ENCODE measurements at places on chromosomes 6 and 20. TPM values are rescaled to one million over a fixed set of nuclear protein-coding genes. Genes with fewer than 3 reads are reported as not detected.

The DSP gene
- 69.1 TPM for polyA plus RNA-seq

The CTSZ gene
- 105 TPM for polyA plus RNA-seq

The DEFB125 gene
- not detected for polyA plus RNA-seq

The LY6G6D gene
- polyA plus RNA-seq: 0.57 TPM

The FGD2 gene
- 4.8 TPM for polyA plus RNA-seq

The NRSN1 gene
- 0.26 TPM for polyA plus RNA-seq

The TBX18 gene
- polyA plus RNA-seq: 0.27 TPM

The VGLL2 gene
- polyA plus RNA-seq: not detected

The PGC gene
- 8.1 TPM for polyA plus RNA-seq

The EBF4 gene
- polyA plus RNA-seq: 37.4 TPM

The PRICKLE4 gene
- polyA plus RNA-seq: 9.8 TPM

Data from left lung (tissue), 14 donors.